MG63 (cell line): ENCODE measurements at places on chromosomes 1 and 21.

- DNase-seq: no peak
Measured at GRCh38 chr1:3281735-3282134, 172.7 kb upstream of the ARHGEF16 start.

- DNase-seq: no peak
Measured at GRCh38 chr1:8955406-8955805, 9.7 kb downstream of the CA6 start.

DNA sequence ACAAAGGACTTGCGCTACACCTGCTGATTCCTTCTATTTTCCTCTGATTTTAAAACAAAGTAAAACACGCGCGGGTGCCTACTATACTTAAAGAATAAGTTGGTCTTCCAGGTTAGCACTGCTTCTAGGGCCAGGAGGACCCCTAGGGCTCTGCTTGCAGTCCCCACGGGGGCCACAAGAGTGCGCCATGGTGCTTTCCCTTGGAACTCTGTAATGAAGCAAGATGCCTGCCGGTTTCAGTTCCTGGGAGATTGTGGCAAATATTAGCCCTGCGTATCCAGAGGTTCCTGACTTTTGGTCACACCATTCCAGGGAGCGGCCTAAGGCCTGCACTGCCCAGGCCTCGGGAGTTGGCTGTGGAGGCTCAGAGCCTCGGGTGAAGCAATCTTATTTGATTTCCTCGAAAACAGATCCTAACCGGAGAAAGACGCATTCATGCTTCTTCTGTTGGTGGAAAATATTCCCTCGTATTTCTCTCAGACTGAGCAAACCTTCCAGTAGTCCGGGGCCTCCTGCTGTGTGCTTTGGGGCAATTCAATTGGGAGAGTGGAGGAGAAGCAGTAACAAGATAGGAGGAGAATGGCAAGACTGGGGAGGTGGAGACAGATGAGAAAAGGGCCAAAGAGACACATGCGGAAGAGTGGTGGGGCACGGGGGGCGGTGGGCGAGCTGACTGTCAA, 25.3 kb downstream of the ADAM30 start:
- DNase-seq: peak; percentile 75

GRCh38 chr1:178606839-178607238, 93.9 kb downstream of the TEX35 start:
- DNase-seq: no peak

DNA sequence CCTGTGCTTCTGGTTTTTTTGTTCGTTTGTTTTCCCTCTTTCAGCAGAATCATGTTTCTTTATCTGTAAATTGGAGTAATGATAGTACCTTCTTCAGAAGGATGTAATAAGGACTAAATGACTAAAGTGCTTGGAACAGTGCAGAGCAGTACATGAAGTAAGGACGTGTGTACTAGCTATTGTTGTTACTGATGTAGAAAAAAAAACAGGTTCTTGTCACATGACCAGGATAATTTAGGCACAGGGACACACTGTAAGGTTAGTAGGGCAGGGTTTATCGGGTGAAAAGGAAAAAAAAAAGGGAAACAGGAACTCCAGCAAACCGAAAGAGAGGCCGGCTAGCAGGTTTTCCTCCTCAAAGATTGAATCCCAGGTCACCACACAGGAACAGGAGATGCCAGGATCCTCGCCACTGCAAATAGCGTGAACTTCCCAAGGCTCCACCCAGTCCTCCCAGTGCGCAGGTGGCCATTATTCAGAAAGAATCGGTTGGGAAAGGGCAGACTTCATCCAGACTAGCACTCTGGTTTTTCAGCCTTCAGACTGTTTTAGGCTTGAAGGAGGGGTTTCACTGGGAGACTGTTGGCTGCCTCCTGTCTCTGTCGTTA, 63.8 kb upstream of the PRRC2C start:
- DNase-seq: no peak

GRCh38 chr1:112646225-112646624, 26.6 kb downstream of the CAPZA1 start:
- no peak for DNase-seq

DNA sequence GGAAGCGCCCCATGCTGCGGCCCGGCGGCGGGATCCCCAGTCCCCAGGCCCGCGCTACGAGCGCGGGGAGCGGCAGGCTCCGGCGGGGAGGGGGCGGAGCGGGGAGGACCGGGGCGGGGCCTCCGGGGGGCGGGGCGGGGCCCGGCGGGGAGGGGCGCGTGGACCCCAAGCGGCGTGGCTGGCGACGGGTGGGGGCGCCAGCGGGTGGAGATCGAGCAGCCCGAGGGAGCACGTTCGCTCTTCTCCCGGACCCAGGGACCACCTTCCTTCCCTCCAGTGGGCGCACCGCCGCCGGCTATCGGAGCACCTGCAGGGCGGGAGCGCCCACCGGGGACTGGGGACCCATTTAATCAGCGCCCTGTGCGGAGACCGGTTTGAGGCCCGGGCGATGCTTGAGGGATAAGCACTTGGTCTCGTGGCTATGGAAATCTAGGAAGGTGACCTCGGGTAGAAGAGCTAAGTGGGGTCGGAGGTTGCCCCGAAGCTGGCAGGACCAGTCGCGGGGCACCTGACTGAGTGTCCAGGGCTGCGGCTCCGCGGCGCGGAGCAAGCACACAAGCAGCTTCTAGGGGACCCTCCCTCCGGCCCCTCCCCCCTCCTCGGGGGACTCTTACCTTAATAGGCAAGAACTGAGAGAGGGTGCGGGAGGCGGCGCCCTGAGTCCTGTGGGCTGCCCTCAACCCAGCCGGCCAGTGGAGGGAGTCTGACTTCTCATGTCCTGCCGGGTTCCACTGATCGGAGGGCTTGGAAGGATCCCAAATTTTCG, at the start of gene TSPAN2:
Gene TSPAN2, minus strand, starts transcription at position 84 of the 766 bp plus-strand sequence. Its CDS starts 71 bp downstream, at position 13.
- DNase-seq: peak; percentile 38

DNA sequence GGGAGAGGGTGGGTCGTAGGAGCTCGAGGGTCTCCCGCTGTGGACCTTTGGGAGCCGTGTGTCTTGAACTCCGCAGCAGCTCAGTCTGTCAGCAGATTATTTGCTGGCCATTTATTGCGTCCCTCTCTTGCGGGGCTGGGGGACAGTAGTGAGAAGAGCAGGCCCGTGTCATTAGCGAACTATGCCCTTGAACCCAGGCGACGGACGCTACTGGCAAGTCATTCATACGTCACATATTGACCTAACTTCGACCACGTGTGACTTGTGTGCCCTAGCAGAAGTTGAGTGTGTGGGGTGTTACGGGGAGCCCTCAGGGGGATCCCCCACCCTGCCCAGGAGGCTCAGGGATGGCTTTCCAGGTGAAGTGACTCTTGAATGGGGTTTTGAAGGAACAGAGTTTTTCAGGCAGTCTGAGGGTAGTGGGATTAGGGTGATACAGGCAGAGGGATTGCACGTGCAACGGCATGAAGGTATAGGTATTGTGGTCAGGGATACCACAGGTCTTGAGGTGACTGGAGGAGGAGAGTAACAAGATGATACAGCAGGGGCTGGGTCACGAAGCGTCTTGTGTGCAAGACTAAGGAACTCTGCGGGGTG, 13.0 kb downstream of the RCC1 start:
- no peak for DNase-seq

DNA sequence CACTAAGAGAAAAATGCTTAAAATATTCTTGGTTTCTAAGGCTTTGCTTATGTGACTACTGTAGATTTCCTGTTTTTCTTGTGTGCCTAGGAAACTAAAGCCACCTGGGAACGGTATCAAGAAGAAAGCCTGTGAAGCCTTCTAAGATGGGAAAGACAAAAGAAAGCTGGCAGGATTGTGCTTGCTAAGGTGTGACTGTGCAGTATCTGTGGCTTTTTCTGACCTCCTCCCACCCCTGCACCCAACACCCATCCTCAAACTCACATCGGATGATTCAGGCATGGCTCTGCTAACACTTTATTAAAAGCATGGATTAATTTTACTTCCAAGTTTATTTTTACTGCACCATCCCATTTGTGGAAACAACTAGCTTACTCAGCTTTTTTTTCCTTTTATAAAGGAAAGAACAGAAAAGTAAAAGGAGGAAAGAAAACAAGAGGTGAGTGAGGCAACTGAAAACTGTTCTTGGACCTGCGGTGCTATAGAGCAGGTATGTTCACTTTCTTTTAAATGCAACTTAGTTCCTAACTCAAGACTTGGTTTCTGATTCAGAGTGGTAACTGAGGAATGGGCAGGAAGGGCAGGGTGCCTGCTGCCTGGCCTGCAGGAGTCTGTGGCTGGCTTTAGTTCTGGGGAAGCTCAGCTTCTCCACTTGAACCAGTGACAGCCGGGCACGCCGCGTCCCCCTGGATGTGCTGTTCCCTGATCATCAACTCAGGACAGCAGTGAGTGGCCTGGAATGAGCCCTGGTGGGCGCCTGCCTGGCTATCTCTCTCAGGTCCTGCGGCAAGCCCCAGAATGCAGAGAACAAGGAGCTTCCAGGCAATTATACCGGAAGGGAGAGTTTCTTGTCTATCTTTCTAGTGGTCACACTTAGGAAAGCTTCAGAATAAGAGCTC, at the start of gene GBP6:
Gene GBP6, plus strand, starts transcription at position 422 of the 899 bp plus-strand sequence. CDS start 4,493 bp downstream, outside the sequence.
- no peak for DNase-seq

DNA sequence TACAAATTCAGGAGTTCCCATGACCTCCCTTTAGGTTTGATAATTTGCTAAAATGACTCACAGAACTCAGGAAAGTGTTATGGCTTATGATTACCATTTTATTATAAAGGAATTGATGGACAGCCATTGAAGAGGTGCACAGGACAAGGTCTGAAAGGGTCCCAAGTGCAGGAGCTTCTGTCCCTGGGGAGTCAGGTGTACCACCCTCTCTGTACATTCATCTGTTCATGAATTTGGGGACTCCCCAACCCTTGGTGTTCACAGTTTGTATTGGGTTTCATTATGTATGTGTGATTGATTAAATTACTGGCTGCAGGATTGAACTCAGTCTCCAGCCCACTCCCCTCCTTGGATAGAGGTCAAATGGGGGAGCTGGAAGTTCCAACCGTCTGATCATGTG, 10.8 kb upstream of the IL10RB start:
- DNase-seq: no peak

DNA sequence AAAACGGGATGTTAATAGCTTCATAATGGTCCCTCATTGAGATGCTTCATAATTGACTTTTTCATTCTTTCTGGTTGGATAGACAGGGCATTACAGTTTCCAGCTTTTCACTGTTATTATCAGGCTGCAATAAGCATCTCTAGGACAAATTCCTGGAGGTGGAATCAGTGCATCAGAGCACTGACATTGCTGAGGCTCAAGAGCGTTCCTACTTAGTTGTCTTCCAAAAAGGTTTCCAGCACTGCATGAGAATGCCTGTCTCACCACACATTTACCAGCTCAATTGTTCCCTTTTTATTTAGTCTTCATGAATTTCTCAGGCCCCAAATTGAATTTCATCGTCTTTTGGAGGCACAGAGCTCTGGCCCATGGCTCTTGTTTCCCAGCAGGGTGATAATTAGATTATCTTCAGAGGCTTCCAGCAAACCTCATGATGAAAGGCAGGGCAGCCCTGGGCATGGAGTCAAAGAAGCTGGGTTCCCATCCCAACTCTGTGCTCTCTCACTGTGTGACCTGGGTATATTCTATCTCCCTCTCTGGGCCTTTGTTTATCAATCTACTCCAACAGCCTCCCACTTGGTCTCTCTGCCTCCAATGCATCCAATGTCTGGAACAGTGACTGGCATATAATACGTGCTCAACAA, 451.4 kb downstream of the PTPRU start:
- DNase-seq: no peak

GRCh38 chr1:11806307-11806936, 431 bp downstream of the CLCN6 start:
- no peak for DNase-seq

DNA sequence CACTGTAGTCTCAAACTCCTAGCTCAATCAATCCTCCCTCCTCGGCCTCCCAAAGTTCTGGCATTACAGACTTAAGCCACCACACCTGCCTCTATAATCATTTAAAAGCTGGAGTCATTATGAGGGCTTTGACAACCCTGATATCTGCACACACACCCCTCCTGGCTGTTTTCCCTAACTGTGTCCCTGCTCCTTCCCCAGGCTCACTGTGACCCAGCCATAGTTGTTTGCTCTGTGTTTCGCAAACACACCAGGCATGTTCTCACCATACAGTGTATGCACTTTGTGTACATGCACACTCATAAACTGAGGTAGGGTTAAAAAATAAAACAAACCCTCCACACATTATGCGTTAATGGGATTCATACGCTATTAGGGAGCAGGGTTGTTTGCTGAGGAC, 21.8 kb upstream of the IL20 start:
- DNase-seq: no peak

DNA sequence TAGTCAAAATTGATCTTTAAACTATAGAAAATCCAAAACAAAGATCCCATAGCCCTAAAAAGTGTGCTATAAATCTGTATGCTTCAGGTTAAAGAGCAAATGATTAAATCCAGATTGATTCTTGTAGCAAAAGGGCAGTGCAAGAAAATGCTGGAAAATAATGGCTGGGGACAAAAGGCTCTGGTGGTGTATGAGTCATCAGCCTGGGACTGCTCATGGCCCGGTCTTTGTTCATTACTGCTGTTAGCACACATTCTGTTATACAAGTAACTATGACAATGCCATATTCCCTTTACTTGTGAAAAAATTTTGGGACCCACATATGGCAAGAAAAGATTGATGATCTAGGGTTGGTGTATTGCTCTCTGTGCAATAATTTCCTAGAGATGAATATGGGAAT, 89.1 kb downstream of the RWDD3 start:
- no peak for DNase-seq

- no peak for DNase-seq
Measured at GRCh38 chr1:115854005-115854404, 13.1 kb upstream of the NHLH2 start.

DNA sequence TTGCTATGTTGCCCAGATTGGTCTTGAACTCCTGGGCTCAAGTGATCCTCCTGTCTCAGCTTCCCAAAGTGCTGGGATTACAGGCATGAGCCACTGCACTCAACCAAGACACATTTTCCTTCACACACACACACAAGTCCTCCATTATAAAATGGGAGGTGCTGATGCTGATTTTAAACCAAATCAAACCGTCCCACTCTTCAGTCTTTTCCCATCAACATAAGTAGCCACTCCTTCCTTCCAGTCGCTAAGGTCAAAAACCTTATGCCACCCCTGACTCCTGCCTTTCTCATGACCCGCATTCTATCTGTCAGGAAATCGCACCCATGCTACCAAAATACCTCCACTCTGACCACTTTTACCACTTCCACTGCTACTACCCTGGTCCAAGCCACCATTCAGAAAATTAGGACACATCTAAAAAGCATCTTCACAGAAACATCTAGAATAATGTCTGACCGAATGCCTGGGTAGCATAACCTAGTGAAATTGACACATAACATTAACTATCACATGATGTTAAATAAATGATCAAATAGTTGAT, 28.0 kb upstream of the IFNGR2 start:
- DNase-seq: no peak
